ENCODE measurements at places on chromosomes 6 and 20.

DNA sequence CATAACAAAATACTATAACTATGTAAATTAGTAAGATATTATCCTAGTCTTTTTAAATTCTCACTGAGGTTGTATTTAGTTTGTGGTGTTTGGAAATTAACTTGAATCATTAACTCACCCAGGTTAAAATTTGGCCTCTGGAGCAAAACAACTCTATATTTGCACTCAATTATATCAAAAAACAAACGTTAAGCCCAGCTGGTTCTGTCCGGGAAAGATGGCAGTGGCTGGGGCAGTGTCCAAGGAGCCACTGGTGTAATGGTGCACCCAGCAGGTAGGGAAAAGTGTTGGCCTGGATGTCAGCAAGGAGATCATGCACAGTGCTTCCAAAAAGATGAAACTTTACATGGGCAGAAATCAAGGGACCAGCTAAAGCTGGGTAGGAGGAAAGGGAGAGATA lies 285.3 kb upstream of the CITED2 start:
- no peak for DNase-seq

DNA sequence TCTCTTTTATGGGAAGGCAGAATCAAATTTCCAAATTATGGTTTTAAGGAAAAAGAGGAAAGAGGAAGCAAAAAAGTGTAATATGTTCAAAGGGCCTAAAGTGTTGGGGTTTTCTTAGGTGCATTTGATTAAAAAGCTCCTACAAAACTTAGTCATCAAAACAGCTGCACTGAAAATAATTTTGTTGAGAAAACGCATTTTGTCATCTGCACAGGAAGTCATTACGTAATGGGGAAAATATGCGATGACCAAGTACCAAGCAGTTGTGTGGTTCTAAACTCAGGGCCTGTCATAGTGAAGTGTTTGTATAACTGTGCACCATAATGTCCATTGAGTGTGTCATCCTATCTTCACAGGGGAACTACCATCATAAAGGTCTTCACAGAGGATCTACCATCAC lies 15.6 kb downstream of the HAO1 start:
- peak; percentile 72 for DNase-seq

GRCh38 chr6:75880305-75880704 lies 131.3 kb downstream of the MYO6 start:
- DNase-seq: no peak

GRCh38 chr6:127302728-127303660 lies 36.3 kb downstream of the RNF146 start:
- DNase-seq: no peak

- DNase-seq: no peak
Observed at GRCh38 chr20:32567384-32568178, 17.6 kb downstream of the NOL4L start.

DNA sequence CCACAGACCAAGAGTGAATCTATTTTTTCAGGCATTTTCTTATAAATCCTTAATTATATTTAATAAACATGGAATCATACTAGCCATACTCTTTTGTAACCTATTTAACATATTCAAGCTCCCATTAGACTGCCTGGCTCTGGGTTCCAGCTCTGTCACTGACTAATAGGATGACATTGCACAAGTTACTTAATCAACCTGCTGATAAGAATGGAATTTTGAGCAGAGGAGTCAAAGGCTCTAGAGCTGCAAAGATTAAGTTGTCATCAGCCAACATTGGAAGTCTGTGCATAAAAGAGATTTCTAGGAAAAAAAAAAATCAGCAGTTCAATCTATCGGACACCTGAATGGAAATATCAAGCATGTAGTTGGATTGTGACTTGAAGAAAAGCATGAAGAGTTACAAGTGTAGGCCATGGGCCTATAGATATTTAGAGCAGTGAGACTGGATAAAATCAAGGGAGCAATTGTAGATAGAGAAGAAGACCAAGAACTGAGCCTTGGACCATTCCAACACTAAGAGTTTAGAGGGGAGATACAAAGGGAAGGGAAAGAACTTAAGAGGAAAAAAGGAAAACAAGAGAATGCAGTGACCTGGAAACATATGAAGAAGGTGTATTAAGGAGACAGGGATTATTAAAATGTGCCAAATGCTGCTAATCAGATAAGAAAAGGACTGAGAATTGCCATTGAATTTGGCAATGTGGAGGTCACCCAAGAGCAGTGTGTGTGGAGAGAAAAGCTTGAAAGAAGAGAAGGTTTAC lies 11.0 kb upstream of the HINT3 start:
- no peak for DNase-seq

DNA sequence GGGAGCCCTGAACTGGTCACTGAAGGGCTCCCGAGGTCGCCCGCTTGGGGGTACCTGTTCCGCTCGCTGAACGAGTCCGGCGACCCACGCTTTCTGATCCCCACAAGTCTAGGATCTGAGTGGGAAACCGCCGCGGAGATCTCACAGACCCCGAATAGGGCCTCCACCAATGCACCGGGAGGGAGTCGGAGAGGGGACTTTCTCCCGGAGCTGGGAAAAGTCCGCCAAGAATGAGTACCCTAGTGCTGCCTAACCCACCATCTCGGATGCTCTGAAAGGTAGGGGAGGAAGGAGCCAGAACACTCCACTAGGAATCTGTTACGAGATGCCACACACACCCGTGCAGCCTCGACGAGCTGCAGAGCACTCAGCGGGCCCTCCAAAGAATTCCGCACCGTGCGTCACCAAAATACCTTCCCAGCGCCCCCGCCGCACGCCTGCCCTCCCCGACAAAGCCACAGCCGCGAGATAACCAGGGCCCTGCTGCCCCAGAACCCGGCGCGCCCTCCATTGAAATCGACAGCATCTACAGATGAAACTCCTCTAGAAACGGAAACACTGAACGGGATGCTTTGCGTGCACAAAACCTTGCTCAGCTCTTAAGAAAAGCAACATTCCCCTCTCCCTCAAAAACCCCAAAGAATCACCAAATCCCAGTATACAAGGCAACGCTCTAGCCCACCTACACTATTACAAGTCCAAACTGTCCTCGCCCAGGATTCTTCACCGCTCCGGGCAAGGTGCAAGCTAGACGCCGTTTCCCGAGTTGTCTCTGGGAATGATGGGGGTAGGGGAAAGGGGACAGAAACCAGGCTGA lies 686 bp downstream of the COL12A1 start:
- DNase-seq: peak; percentile 43

DNA sequence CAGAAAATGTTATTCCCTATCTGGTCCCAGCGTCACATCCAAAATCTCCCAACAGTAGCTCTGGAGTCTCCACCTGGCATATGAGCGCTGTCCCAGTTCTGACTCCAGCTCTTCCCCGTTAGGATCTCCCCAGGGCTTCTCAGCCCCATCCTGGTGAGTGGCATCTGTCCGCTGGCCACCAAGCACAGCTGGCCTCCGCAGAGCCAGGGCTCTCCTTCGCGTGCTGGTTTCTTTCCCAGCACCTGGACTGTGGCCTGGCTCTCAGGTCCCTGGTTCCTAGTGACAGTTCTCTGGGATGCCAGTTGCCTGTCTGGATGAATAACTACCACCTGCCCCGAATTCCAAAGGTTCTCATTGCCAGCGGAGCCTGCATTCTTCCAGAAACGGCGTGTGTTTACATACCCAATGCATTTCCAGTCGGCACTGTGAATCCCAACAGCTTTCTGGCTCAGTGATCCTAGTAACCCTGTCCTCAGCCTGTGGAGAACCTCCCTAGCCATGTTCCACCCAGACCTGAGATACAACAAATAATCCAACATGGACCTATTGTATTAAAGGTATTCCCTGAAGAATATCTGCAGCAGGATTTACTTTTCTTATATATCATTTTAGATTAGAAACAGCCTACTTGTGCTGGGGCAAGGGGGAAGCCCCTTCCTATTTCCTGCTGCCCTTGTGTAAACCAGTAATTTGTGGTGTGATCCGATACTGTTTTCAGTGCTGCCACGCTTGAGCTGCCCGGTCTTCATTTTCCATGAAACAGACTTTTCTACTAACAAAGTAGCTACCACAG lies 69.9 kb upstream of the PDE10A start:
- no peak for DNase-seq

GRCh38 chr6:138012682-138013081 lies 94.5 kb downstream of the PERP start:
- no peak for DNase-seq

DNA sequence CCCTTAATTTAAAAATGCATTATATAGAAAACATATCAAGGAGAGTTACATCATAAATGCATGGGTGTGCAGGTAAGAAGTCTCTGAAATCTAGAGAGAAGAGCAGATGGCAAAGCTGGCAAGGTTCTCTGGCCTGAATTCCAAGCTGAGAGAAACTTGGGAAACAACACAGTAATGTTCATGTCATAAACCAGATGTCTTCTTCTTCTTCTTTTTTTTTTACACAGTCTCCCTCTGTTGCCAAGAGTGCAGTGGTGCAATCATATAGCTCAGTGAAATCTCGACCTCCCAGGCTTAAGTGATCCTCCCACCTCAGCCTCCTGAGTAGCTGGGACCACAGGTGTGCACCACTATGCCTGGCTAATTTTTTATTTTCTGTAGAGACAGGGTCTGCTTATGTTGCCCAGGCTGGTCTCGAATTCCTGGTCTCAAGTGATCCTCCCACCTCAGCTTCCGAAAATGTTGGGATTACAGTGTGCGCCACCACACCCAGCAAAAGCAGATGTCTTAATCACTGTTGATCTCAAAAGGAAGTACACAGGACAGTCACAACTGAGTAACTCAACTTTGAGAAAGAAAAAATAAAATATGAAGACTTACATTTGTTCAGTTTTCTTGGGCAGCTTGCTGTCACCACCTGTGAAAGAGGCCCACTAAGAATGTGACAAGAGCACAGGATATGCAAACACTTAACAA lies 77.3 kb downstream of the DNAAF9 start:
- DNase-seq: no peak

- DNase-seq: no peak
Observed at GRCh38 chr6:156848123-156848522, 70.9 kb downstream of the ARID1B start.

DNA sequence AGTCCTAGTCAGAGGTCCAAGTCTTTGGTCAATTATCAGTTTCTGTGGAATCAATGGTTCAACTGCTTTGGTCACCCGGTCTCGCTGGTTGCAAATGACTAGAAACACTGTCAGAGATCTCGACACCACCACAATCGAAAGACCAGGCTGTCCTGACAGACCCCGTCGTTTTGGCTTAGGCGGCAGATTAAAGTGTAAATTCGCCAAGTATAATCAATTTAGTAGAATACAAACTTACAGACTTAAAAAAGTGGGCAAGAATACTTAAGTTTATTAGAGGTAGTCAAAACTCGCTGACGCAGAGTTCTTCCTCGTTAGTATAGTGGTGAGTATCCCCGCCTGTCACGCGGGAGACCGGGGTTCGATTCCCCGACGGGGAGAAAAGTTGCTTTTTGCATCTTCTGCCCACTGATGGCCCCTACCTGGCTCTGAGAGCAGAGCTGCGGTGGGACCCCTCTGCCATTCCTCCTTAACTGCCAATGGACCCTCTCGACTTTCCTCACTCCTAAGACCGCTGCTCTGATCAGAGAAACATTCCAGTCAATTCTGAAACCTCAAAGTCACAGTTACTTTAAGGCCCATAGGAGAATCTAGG lies 30.6 kb upstream of the ZNF184 start:
- DNase-seq: no peak

DNA sequence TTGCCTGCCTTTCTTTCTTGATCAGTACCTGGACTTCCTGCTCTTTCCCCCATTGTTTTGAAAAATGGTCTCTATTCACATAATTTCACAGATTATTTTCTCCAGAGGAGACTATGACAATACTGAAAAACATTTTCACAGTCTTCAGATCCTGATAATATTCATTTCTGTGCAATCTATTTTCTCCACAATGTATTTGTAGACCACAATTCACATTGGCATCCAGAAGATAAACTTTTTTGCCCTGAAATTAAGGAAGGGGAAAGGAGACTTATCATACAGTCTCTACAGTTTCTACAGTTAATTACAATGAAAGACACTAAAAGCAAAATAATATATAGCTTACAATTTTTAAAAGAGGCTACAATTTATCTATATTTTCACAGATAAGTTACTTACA lies 18.4 kb downstream of the LCA5 start:
- no peak for DNase-seq

DNA sequence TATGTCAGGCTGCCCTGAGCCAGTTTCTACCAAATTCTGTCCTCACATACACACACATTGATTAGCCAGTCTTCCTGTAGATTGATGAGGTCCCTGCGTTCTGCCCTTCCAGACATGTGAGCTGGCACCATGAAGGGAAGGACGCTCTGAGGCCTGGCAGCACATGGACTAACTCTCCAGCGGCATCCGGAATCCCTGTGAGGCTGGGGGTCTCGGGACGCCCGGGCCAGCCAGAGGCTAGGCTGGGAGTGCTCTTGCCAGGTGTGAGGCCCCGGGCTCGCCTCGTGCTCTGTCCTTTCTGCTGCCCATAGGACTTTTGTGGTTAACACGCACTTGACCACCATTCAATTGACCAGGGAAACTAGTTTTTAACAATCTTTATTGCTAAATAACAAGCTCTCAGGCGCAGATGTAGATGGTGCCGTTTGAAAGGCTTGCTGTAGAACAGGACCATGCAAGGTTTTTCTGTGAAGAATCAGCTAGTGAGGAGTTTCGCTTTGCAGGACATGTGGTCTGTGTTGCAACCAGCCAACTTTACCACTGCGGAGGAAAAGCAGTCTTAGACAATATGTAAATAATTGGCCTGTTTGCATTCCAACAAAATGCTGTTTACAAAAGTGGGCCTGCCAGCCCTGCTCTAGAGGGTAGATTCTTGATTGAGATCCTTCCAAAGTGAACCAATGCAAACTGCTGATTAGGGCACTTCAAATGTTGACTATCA lies 29.3 kb downstream of the FOXF2 start:
- no peak for DNase-seq

DNA sequence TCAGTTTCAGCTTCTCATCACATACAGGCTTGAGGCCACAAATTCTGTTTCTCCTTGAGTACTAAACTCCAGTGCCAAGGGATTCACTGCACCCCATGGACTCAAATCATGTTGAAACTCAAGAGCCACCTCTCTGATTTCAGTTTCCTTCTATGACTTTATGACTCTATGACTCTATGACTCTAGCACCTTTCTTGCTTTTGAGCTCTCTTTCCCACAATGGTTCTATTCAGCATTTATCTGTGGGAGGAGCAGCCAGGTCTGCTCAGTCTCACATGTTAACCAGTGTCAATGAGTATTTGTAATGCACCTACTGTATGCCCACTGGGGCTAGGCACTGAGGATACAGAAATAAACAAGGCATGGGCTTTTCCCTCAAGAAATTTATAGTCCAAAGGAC lies 14.6 kb upstream of the SLC22A2 start:
- DNase-seq: no peak

DNA sequence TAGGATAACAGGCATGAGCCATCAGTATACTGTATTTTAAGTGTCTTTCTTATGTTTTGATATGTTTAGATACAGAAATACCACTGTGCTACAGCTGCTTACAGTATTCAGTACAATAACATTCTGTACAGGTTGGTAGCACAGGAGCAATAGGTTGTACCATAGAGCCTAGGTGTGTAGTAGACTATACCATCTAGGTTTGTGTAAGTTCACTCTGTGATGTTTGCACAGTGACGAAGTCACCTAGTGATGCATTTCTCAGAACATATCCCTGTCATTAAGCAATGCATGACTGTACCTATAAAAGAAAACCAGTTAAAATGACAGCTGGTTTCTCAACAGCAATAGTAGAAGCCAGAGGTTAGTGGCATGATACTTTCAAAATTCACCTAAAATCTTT lies 3.0 kb upstream of the ZBTB24 start:
- no peak for DNase-seq

Data from skeletal muscle cell (primary cell).